ENCODE measurements at places on chromosomes 7 and 10.
A peak's percentile ranks its signal among the peaks of the same experiment; 100 is the strongest.

DNA sequence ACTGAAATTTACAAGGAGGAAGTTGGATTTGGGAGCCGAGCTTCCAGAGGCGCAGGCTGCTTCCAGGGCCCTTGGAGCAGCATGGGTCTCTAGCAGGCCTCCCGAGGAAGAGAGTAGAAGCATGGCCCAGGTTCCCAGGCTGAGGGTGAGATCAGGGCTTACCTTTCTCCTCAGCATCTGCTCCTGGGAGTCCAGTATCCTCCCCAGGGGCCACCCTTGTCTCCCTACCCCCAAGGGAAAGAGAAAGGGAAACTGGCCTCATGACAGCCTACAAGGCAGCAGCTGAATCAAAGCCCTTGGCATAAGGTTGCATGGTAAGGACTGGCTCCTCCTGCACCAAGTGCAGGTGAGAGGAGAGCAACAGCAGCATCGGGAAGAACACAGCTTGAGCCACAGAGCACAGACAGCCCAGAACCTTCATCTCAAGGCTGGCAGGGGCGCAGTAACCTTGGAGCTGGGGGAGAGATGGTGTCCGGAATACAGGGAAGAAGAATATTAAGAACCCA is 114.5 kb downstream of the MARCHF5 start:
- no peak for DNase-seq

GRCh38 chr10:117186832-117187615 is 10.3 kb upstream of the KCNK18 start:
- DNase-seq, result no peak

DNA sequence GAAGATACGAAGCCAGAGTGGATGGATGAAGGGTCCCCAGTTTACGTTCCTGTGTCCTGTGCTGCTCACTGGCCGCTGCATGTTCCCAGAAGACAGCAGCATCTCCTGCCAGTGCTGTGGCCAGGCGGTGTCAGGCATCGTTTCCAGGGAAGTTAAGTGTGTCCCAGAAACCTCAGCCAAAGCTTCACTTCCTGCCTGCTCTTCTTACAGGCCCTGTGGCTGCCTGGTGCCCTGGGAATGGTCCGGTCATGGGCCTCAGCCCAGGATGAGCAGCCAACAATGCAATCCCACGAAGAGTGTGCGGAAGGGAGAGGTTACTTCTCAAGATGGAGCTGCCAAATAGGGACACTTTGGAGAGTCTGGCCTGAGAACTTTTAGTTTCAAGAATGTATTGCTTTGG is 99.7 kb upstream of the TARP start:
- DNase-seq, result no peak

GRCh38 chr10:1384026-1384425 is 327.8 kb downstream of the WDR37 start:
- DNase-seq, result no peak

DNA sequence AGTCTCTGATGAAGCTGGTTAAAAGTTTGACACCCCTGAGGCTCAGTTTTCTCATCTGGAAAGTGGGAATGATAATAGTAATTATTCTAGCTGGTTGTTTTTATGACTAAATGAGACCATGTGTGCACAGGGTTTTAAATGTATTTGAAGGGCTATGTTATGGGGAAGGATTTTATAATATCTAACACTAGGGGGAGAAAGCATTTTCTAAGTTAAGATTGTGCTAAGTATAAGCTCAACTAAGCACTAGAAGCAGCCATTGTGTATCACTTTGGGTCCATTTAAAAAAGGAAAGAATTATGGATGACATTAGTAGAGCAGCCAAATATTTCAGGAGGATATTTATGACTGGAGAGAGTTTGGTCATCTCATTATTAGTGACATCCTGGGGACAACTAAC is 49.5 kb upstream of the CREB5 start:
- no peak for DNase-seq

GRCh38 chr10:113347508-113347907 is 205.3 kb upstream of the HABP2 start:
- no peak for DNase-seq

DNA sequence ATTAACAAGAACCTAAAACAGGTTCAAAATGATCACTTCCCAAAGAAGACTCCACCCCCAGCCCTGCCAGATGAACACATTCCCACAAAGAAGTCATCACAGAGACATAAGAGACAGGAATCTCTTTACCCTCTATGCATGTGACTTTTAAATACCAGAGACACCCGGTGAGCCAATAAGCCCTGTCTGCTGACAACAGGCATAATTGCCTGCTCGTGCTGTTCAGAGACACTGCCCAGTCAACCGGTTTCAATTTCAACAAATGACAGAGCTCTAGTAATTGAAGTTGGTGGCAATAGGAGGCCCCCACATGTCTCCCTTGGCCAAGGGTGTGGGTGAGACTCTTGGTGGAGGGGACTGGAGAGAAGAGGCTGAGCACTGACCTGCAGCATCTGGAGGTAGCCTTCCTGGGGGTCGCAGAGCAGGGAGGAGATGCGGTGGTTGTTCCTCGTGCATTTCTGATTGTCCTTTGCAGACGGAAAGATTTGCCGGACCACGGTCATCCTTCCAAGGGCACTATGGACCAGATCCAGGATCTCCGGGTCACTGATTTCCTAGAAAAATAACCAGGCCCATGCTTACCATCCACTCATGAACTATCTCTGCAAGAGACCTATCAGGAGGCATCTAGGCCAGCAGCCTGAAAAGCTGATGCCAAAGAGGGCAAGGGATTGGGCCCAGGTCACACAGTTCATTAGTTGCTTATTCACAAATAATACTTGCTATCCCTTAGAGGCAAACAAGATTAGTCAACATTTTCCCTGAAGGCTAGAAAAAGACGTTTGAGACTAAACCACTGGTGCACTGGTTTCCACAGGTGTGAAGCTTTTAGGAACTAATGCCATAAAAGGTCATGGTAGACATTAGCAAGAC is 497.7 kb downstream of the GRID1 start:
- no peak for DNase-seq

DNA sequence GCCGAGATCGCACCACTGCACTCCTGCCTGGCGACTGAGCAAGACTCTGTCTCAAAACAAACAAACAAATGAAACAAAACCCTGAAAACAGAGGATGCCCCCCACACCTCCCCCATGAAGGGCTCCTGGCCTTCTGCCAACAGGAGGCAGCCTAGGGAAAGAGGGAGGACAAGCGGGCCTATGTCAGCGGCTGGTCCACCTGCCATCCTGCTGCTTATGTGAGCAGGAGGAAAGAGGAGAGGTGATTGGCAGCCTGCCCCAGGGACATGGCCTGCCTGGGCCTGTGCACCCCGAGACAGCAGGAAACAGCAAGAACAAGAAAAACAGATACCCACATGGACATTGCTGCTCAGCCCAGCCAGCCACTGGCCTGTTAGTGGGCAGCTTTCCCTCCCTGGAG is 9.1 kb upstream of the ZNF316 start:
- no peak for DNase-seq

DNA sequence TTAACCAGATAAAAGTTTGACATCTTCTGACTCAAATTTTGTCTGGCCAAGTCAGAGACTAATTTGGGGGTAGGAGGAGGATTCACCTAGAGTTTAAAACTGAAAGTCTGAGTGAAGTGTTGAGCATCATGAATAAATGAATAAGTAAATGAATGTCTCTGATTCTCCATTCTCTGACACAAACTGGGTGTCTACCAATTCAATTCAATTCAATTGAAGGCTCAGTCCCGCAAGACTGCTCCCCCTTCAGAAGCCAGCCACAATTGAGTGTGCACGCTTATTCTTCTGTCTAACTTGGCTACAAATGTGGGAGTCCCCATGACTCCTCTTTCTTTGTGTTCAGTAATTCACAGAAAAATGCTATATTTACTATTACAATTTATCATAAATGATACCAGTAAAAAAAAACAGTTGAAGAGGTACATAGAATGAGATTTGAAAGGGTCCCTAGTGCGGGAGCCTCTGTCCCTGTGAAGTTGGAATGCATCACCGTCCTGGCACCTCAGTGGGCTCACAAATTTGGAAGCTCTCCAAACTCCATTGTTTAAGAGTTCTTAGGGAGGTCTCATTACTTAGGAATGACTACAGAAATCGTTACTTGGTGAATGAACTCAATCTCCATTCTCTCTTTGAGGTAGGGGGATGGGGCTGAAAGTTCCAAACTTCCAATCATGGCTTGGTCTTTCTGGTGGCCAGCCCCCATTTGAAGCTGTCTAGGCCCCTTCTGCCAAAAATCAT is 243.7 kb upstream of the PHYHIPL start:
- DNase-seq, result no peak

- DNase-seq, result peak; percentile 16
Observed at GRCh38 chr7:98836811-98837629, 32.8 kb downstream of the TMEM130 start.

- DNase-seq, result no peak
Observed at GRCh38 chr7:5612695-5613094, 168.8 kb downstream of the RNF216 start.

- DNase-seq, result no peak
Observed at GRCh38 chr7:24963218-24963617, 16.8 kb downstream of the OSBPL3 start.

DNA sequence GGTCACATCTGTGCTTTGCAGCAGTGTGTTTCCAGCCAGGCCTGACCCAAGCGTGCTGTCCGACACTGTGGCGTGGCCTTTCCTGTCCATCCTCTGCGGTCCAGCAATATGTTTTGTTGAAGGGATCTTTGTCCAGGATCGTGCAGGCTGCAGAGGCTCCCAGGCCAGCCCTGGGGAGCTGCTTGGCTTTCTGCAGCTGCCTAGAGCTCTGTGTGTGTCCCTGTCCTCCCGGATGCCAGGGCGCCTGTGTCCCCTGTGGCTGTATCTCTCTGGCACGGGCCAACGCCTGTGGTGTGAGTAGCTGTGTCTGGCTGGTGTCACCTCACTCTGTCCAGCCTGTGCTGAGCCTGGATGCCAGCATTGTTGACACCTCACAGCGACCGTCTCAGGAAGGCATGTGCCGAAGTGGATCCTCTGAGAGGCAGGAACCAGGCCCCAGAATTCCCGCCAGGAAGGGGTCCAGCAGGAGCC is 94.5 kb downstream of the INPP5A start:
- DNase-seq, result no peak

- DNase-seq, result no peak
Observed at GRCh38 chr7:139777133-139777891, 486 bp downstream of the HIPK2 start.

DNA sequence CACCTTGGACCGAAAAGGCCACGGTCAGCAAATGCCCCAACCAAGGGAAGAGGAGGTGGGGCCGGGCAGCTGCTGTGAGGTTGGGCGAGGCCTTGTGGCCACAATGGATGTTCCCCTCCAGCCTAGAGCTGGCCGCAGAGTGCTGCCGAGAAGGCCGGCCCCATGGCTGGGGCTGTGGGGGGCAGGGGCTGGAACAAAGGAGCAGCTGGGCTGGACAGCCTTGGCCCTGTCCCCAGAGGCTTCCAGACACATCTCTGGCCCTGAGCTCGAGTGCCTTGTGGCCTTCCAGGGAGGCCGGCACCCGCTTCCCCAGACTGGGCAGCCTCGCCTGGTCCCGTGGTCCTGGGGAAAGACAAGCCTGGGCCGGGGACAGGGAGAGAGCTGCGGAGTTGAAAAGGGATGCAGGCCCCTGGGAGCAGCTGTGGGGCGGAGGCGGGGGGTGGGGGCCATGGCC is 88.0 kb downstream of the PDGFA start:
- no peak for DNase-seq

DNA sequence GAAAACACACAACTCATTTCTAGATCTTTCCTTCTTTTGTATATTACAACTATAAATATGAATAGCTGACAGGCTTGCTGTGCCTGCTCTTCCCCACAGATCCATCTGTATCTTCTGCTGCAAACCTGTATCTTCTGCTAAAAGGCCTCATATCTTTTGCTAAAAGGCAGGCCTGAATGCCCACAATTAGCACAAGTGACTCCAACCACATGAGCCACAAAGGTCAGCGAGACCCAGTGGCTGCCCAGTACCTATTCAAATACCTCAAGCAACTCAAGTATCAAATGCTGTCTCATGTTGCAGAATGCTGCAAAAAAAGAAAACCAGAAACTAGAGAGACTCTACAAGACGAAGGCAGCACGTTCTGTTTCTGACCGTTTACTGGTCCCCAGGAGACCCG is 54.5 kb upstream of the ATP6V0A4 start:
- DNase-seq, result no peak
